HCT116 (cell line): ENCODE measurements at places on chromosomes 6 and 20. TPM values are rescaled to one million over a fixed set of nuclear protein-coding genes. Genes with fewer than 3 reads are reported as not detected.

- no peak for DNase-seq
- no peaks in the 10 kb centered on the region for H3K27me3 ChIP-seq
- no peak overlapping the region for H3K27ac ChIP-seq
- no peak overlapping the region for H3K4me3 ChIP-seq
- no peaks in the 10 kb centered on the region for H3K4me1 ChIP-seq
- H3K36me3 ChIP-seq = no peaks in the 10 kb centered on the region
Measured at GRCh38 chr20:36927704-36928103, 23.8 kb downstream of the SAMHD1 start.

GRCh38 chr6:129105035-129105434 lies 222.1 kb downstream of the LAMA2 start:
- H3K27ac ChIP-seq = no peak overlapping the region
- H3K4me3 ChIP-seq = no peak overlapping the region
- H3K4me1 ChIP-seq = no peaks in the 10 kb centered on the region

GRCh38 chr20:37430778-37431460 lies 85.0 kb downstream of the SRC start:
- no peak overlapping the region for H3K27ac ChIP-seq
- H3K4me1 ChIP-seq = no peaks in the 10 kb centered on the region
- H3K36me3 ChIP-seq = no peaks in the 10 kb centered on the region

- no peak for DNase-seq
- H3K4me3 ChIP-seq = no peak overlapping the region
- H3K27ac ChIP-seq = no peak overlapping the region
- H3K36me3 ChIP-seq = no peaks in the 10 kb centered on the region
- H3K27me3 ChIP-seq = no peaks in the 10 kb centered on the region
Measured at GRCh38 chr6:143205991-143206390, 145.3 kb downstream of the AIG1 start.

DNA sequence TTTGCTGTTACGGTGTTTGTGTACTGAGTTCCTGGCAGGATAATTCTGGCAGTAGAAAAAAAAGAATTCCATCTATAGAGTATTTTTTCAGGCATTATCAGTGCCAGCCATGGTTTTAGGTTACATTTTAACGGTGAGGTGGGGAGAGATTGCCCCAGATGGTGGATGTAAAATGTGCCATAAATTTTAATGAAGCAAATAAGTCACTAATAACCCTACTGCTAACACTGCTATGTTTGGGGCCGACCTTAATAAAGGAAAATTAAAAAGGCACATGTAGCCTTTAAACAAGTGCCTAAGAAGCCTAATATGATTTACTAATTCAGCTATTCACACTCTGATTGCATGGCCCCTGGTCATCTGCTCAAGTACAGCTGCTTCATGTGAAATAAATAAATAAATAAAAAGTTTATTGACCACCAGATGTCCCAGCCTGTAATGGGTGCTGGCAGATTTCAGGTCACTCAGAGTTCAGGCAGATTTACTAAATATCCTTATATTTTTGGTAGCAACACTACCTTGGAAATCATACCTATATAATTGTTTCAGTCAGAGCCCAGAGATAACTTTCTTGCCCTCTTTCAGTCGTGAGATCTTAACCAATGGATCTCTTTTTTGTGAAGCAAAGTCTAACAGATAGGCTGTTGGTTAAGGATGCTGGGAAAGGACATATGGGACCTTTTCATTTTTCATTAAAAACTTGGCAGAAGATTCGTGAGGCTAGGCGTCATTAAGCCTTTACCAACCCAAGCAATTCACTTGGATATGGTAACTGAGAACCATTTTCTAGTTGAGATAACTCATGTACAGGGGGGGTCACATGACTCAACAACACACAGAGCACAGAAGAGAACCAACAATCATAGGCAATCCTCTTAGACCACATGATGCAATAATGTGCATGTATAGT lies 495.0 kb upstream of the NRSN1 start:
- H3K27ac ChIP-seq = no peak overlapping the region
- no peaks in the 10 kb centered on the region for H3K4me1 ChIP-seq
- H3K36me3 ChIP-seq = no peaks in the 10 kb centered on the region
- DNase-seq = no peak
- H3K4me3 ChIP-seq = no peak overlapping the region
- H3K27me3 ChIP-seq = no peaks in the 10 kb centered on the region

GRCh38 chr6:31865205-31866118 lies 2.8 kb upstream of the NEU1 start:
- no peak overlapping the region for H3K27ac ChIP-seq
- H3K27me3 ChIP-seq = no peaks in the 10 kb centered on the region
- no peak overlapping the region for H3K4me3 ChIP-seq
- no peaks in the 10 kb centered on the region; the same call in 1 of the 2 replicates for H3K4me1 ChIP-seq
- DNase-seq = no peak

- no peak for DNase-seq
- H3K27ac ChIP-seq = no peak overlapping the region
- no peaks in the 10 kb centered on the region for H3K27me3 ChIP-seq
- H3K4me3 ChIP-seq = no peak overlapping the region
- H3K4me1 ChIP-seq = no peaks in the 10 kb centered on the region
Measured at GRCh38 chr20:54713727-54714126, 238.3 kb downstream of the DOK5 start.

GRCh38 chr6:144423167-144423566 lies 138.0 kb downstream of the UTRN start:
- H3K27ac ChIP-seq = no peak overlapping the region
- DNase-seq = no peak
- no peaks in the 10 kb centered on the region for H3K27me3 ChIP-seq
- no peaks in the 10 kb centered on the region for H3K4me1 ChIP-seq
- H3K4me3 ChIP-seq = no peak overlapping the region

GRCh38 chr6:18186033-18186432 lies 30.8 kb downstream of the KDM1B start:
- DNase-seq = no peak
- no peaks in the 10 kb centered on the region for H3K4me1 ChIP-seq
- H3K27me3 ChIP-seq = no peaks in the 10 kb centered on the region
- no peaks in the 10 kb centered on the region for H3K36me3 ChIP-seq
- no peak overlapping the region for H3K4me3 ChIP-seq

DNA sequence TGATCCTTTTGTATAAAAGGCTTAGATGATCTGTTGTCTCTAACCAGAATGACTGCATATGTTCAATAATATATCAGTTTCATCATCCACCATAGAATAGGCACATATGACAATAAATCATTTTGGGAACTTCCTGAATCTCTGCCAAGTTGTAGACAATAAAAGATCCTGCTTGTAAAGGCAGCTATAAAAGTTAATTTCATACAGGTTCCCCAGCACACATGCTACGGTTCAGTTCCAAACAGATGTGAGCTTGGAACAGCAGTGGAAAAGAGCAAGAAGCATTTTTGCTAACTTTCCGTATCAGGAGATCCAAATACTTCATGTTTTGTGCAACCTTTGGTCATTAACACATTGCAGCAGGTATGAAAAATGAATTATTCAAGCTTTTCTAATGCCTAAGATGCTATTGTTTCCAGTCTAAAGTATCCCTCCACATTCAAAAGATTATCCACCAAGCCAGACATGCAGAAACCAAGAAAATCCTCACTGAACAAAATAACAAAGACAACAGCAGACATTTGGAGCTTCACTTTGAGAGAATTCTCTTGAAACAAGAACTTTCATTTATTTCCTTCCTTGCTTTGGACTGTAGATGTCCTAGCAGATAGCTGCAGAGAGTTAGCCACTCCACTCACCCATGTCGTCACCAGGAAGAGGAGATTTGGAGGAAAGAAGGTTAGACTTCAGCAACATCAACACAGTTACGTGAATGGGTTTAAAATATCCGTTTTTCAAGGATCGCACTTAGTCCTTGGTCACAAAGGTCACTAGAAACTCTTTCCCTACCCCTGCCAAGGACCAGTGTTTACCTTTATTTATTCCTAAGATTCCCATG lies 453.5 kb upstream of the JARID2 start:
- H3K27ac ChIP-seq = no peak overlapping the region
- DNase-seq = no peak
- H3K4me1 ChIP-seq = no peaks in the 10 kb centered on the region

- no peaks in the 10 kb centered on the region for H3K27me3 ChIP-seq
- DNase-seq = no peak
- H3K36me3 ChIP-seq = no peaks in the 10 kb centered on the region; the same call in 1 of the 2 replicates
- H3K27ac ChIP-seq = peak overlapping the region; percentile 68
Measured at GRCh38 chr6:35370785-35371493, 28.6 kb downstream of the PPARD start.

DNA sequence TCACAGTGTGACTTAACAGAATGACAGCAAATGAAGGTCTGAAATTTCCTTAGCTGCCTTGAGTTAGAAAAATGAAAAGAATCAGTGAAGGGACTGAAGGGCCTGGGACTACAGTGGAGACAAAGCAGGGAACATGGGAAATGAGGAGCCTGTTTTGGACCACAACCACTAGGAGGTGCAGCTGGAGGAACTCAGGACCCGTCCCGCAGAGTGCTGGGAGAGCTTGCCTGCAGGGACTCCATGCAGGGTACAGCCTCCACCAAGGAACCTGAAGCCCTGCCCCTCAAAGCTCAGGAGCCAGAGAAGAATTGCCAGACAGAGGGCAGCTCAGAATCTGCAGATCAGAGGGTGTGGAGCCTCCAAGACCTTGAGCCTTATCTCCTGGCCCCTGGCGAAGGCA lies 50.7 kb downstream of the LRFN2 start:
- DNase-seq = no peak
- peaks cover 20% of the 10 kb centered on the region for H3K27me3 ChIP-seq
- H3K4me1 ChIP-seq = no peaks in the 10 kb centered on the region

GRCh38 chr6:40125680-40126394 lies 191.6 kb upstream of the MOCS1 start:
- no peaks in the 10 kb centered on the region for H3K4me1 ChIP-seq
- H3K27me3 ChIP-seq = no peaks in the 10 kb centered on the region
- H3K27ac ChIP-seq = no peak overlapping the region
- no peak for DNase-seq
- H3K36me3 ChIP-seq = no peaks in the 10 kb centered on the region

DNA sequence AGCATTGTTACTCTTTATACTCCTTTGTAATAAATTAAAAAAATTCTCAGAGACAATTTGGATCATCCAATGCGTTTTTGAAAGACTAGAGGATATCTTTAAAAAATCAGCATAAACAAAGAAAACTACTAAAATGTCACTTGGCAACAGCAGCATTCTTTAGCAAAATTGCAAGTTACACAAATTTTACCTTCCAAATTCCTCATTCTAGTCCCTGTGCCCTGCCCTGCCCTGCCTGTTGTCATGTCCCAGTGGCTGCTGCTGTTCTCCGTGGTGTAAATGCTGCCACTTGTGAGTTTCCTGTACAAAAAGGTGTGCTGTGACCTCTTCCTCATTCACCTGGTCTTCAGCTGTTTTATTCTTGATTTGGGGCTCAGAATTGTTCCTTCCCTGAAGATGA lies 83.2 kb downstream of the CDC5L start:
- no peak overlapping the region for H3K27ac ChIP-seq
- no peak for DNase-seq
- no peaks in the 10 kb centered on the region for H3K27me3 ChIP-seq
- H3K4me1 ChIP-seq = peaks cover 3% of the 10 kb centered on the region; the same call in 1 of the 2 replicates
- H3K36me3 ChIP-seq = no peaks in the 10 kb centered on the region

- H3K4me1 ChIP-seq = no peaks in the 10 kb centered on the region
- H3K36me3 ChIP-seq = no peaks in the 10 kb centered on the region
- no peak overlapping the region for H3K4me3 ChIP-seq
- DNase-seq = no peak
Measured at GRCh38 chr20:59972037-59972801, 14.0 kb downstream of the CDH26 start.

DNA sequence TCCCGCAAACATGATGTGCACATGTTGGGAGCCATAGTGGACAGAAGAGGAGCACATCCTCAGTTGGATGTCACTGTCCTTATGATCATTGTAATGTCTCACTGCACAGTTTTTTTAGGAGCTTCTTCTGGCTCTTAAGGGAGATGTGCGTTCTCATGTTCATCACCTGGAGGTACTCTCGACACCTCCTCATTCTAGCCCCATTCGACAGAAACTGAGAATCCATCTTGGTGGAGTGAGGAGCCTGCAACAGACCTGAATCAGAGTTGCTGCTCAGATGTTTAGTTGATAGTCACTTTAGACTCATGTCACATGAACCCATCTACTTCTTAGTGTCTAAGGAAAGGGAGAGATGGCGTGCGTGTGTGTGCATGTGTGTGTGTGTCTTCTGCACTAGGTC lies 2.3 kb upstream of the BMP6 start:
- H3K27me3 ChIP-seq = no peaks in the 10 kb centered on the region
- H3K36me3 ChIP-seq = no peaks in the 10 kb centered on the region
- no peak overlapping the region for H3K27ac ChIP-seq
- DNase-seq = no peak

DNA sequence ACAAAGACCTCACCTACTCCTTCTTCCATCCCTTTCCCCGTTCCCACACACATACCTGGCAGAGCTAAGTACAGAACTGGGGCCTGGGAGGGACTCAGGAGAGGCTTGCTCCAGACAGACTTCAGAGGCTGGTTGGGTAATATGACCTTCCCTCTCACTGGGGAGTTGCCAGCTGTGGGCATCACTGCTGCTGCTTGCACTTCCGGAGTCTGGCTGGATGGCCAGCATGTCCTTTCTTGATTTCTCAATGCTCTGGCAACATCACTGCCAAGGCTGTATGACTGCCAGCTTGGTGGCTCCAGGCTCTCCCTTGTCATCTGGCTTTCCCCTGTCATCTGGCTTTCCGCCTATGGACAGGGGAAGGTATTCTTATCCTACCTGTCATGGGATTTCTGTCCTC lies 47.8 kb downstream of the CDH22 start:
- no peaks in the 10 kb centered on the region for H3K36me3 ChIP-seq
- H3K27me3 ChIP-seq = no peaks in the 10 kb centered on the region
- H3K4me1 ChIP-seq = peaks cover 6% of the 10 kb centered on the region
- H3K4me3 ChIP-seq = no peak overlapping the region

GRCh38 chr6:128526152-128526914 lies 5.9 kb upstream of the PTPRK start:
- no peaks in the 10 kb centered on the region for H3K4me1 ChIP-seq
- no peak overlapping the region for H3K4me3 ChIP-seq

- H3K4me1 ChIP-seq = peaks cover 18% of the 10 kb centered on the region
- H3K36me3 ChIP-seq = no peaks in the 10 kb centered on the region
- no peak overlapping the region for H3K27ac ChIP-seq
- no peak overlapping the region for H3K4me3 ChIP-seq
Measured at GRCh38 chr20:4167261-4168021, 152.1 kb upstream of the RNF24 start.

- no peak overlapping the region for H3K27ac ChIP-seq
- DNase-seq = no peak
- H3K36me3 ChIP-seq = no peaks in the 10 kb centered on the region
- no peak overlapping the region for H3K4me3 ChIP-seq
- H3K27me3 ChIP-seq = peaks cover 20% of the 10 kb centered on the region
Measured at GRCh38 chr6:159913375-159913774, 22.6 kb downstream of the MAS1 start.

DNA sequence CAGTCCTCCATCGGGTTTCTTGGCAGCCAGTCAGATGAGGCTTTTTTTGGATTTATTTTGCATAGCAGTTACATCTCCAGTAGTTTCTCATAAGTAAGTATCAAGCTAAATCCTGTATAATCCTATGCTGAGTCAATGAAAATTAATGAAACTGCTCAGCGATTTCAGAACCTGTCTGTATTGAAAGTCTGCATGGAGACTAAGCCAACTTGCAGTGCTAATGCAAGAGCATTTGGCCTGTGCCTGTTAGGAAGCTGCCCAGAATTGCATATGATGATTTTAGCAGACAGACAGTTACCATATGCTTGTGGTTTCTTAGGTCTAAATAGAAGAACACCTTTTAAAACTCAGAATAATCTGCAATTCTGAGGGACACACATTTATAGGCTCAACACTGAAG lies 25.2 kb upstream of the LRRN4 start:
- H3K27me3 ChIP-seq = no peaks in the 10 kb centered on the region
- H3K4me1 ChIP-seq = no peaks in the 10 kb centered on the region
- H3K36me3 ChIP-seq = peaks cover 21% of the 10 kb centered on the region
- no peak overlapping the region for H3K27ac ChIP-seq
- DNase-seq = no peak

The CCDC167 gene
- total RNA-seq = 27.8 TPM

The ZBTB9 gene
- total RNA-seq = 14.2 TPM

The PRND gene
- not detected for total RNA-seq

The RPRD1B gene
- 30.7 TPM for total RNA-seq

The RNF217 gene
- total RNA-seq = 20.4 TPM

The ABCF1 gene
- total RNA-seq = 53.3 TPM

The GPR31 gene
- not detected for total RNA-seq
